ENCODE measurements at places on chromosomes 7 and 10.

DNA sequence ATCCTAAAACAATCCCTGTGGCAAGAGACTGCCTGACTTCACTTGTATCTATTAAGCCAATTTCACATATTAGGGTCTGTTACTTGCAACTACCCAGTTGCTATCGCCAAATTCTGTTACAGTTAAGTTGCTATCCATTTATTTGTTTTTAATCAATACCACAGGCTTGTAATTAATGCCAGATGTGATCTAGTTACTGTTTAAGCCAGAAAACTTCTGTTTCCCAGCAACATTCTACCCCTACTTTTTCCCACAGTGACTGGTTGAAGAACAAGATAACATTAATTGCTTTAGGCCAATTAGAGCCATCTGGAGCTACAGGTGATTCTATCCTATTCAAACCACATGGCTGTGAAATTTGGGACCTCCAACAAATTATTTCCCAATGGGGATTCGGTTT lies 131.3 kb downstream of the ALOX5 start:
- DNase-seq = no peak

- peak; percentile 68 for DNase-seq
Observed at GRCh38 chr7:121475806-121476205, 79.7 kb upstream of the FAM3C start.

DNA sequence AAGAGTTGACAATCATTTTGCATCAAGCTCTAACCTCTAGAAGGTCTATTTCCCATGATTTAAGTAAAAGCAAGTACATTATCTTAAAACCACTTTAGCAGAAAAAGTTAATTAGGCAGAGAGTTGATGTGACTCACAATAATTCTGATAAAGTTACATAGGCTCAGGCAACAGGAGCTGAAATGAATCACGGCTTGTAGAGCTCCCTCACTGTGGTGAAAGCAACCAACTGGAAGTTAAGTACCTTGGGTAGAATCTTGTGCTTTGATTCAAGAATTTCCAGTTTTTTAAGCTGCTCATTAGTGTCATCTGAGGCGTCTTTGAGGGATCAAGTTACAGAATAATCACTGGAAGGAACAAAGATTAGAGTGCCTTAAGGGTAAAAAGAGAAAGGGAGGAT lies 68.9 kb upstream of the NFE2L3 start:
- DNase-seq = no peak

GRCh38 chr7:22569586-22570321 lies 69.8 kb upstream of the STEAP1B start:
- DNase-seq = no peak

- DNase-seq = no peak
Observed at GRCh38 chr10:131852823-131853609, 47.8 kb upstream of the PPP2R2D start.

- no peak for DNase-seq
Observed at GRCh38 chr7:123533929-123534382, 439 bp downstream of the IQUB start.

GRCh38 chr7:82985144-82985802 lies 177.4 kb downstream of the PCLO start:
- peak; percentile 4 for DNase-seq

- DNase-seq = no peak
Observed at GRCh38 chr7:32037650-32038198, 32.5 kb downstream of the PDE1C start.

- DNase-seq = no peak
Observed at GRCh38 chr10:723973-724372, 34.5 kb upstream of the DIP2C start.

GRCh38 chr7:112665709-112666108 lies 124.5 kb downstream of the TMEM168 start:
- peak; percentile 58 for DNase-seq

- DNase-seq = peak; percentile 48
Observed at GRCh38 chr7:122896509-122896908, 10.2 kb upstream of the CADPS2 start.

DNA sequence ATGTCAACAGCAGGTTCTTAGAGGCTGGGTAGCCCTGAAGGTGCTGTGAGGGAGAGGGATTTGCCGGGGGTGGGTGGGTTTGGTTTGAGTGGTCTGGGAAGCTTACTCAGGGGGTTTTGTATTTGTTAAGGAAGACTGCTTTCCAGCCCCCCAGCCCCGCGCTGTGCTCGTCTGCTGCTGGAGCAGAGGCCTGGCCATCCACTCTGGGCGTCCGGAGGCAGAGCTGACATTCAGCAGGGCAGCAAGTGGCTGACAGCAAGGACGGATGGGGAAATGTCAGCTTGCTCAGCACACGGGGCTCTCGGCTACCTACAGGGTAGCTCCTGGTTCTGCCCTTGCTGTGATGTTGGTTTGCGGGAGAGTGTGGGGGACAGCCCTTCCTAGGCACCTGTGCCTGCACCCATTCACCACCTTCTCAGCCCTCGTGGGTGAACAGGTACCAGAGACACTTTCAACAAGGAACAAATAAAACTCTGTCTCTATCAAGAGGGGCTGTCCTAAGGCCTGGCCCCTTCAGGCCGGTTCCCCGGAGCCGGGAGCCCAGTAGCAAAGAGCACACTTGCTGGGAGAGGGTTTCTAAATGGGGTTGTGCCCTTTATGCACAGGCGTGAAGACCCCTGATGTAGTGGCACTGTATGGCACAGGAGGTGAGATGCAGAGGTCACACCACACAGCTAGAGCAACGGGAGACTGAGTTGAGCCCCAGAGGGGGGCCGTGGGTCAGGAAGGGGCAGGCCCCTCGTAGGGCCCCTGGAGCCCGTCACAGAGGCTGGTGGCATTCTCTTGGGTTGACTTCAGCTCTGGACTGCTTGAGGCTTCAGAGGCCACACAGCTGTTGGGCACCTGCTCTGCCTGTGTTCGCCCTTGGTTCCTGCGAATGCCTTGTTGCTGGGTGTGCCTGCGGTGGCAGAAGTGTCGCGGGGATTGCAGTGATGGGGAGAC lies 72.2 kb upstream of the SHH start:
- no peak for DNase-seq

- DNase-seq = peak; percentile 39
Observed at GRCh38 chr10:71622154-71622526, 97.4 kb downstream of the C10orf105 start.

DNA sequence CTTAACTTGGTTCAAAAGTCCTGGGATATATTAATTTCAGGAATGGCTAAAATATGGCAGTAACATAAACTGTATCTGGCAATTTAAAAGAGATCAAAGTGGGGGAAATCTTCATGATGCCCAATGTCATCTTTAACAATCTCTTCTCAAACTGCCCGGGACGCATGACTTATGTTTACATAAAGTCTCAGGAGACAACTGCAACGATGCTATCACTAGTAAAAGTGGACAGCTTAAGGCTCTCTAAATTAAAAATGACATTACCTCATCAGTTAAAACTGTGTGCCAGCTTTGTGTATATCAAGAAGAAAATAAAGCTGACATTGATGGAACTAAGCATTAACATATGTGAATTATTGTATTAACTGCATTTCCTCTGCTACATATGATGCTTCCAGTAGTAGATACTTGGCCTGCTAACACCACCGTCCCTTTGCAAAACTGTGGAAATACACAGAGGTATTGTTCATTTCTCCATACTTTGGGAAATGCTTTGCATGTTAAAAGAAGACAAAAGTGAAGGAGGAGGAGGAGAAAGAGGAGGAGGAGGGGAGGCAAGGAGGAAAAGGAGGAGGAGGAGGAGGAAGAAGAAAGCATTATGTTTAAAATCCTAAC lies 62.4 kb downstream of the NRP1 start:
- DNase-seq = no peak

GRCh38 chr10:112083472-112083871 lies 100.1 kb downstream of the GPAM start:
- DNase-seq = no peak

- peak; percentile 22 for DNase-seq
Observed at GRCh38 chr10:131310142-131310541, 1.4 kb downstream of the TCERG1L start.

DNA sequence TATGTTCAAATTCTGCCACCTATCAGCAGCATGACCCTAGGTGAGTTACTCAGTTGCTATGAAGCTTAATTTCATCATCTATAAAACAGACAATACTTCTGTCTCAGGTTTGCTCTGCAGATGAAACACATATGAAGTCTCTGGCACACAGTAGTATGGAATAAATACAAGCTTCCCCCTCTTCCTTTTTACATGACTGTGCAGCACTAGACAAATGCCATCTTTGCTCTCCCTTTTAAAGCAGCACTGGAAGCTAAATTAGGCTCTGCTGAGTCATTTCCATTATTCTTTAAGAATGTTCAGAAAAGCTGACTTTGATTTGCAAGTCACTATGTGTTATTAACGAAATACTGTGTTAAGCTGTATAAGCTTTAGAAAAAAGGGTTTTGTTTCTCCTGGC lies 40.7 kb upstream of the ANAPC16 start:
- peak; percentile 53 for DNase-seq

DNA sequence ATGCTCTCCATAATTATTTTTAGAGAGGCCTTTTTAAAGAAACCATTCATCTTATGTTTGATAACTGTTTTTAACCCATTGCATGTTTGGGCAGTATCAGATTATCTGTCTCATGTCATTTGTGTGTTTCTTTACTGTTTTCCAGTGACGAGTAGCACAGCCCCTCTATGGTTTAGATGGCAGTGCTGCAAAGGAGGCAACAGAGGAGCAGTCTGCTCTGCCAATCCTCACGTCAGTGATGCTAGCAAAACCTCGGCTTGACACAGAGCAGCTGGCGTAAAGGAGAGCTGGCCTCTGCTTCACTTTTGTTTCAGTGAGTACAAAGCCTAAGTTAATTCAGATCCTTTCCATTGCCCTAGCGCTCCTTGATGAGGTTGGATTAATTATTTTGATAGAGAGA lies 80.4 kb upstream of the GARIN1A start:
- DNase-seq = no peak

DNA sequence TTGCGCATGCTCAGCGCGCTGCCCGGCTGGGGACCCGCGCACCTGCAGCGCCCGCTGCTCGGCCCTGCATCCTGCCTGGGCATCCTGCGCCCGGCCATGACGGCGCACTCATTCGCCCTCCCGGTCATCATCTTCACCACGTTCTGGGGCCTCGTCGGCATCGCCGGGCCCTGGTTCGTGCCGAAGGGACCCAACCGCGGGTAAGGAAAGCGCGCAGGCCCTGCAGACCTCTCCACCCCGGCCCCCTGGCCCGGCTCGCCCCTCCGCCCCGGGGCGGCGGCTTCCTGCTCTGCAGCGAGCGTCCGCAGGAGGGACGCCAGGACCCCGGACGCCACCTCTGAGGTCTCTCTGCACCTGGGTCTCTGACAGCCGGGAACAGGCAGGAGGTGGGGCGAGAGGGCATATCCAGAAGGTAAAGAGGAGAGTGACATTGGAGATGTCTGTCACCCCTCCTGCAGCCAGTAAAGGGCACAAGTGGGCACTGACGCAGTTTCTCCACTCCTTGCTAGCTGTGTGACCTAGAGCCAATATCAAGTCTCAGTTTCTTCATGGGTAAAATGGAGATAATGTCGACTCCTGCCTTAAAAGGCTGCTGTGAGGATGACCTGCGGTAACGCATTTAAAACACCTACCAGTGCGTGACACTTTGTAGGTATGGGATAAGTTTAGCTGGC lies 338 bp downstream of the ATP6V0E2 start:
- no peak for DNase-seq

DNA sequence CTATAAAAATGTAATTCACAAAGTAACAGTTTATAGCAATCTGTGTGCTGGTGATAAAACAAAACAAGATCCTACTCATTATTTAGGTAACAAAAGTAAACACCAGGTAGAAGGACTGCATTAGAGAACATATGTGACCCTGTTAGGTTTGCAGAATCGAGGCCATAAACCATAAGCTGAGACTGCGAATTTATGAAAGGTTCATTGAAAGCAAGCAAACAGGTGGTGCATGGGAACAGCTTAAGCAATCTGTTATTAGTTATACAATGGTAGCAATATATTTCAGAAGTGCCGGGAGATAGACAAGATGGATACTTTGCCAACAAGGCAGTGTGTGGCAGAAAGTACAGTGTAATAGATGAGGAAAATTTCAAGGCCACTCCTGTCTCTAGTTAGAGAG lies 23.5 kb upstream of the FAM133B start:
- DNase-seq = no peak

DNA sequence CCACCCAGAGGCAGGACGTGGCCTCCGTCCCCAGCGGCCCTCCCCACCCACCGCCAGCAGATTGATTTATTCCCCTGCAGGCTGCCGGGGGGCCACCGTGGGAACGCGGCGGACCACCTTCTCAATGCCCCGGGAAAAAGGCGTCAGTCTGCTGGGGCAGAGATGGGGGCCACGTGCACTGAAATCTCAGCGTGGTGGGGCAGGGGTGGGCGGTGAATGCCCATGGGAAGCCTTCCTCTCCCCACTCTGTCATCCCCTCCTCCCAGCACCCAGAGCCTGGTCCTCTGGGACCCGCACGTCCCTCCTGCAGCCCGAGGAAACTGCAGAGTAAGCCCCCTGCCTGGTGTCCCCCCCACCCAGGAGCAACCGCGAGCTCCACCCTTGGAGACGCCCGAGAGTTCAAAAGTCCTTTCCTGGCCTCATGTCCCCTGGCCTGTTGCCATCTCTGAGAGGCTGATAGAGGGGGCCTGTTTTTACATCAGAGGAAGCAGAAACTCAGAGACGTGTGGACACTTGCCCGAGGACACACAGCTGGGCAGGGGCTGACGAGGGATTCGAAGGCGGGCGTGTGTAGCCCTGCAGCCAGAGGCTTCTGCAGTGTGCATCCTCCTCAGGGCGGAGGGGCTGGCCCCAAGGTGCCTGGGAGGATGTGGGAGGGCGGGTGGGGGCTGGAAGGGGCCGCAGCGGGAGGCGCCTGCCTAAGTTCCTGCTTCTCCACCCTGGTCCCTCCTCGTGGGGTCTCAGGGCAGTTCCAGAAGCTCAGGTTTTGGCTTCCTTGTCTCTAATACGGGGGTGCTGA lies 21.8 kb downstream of the UNCX start:
- DNase-seq = no peak

DNA sequence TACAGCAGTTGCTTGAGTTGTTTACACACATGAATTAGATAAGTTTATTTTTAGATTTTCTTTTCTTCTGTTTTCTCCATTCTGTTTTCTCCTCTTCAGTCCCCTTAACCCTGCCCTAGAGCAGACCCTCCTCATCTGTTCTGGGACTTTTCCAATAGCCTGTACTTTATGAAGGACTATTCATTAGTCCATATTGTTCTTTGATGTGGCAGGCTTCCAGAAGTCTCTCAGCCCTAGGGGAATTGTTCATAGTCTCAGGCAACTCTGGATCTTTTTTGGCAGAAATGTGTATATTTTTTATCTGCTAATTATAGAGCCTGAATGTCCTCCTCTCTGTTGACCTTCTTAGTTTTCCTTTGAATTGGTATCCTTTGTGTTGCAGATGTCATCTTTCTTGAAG lies 25.4 kb downstream of the KAT6B start:
- DNase-seq = no peak

- DNase-seq = no peak
Observed at GRCh38 chr10:17425584-17426262, 28.7 kb downstream of the ST8SIA6 start.

GRCh38 chr7:151429560-151430331 lies 10.2 kb downstream of the CRYGN start:
- DNase-seq = no peak

GRCh38 chr10:98030991-98031431 lies 590 bp upstream of the CRTAC1 start:
- no peak for DNase-seq
